ENCODE measurements at places on chromosomes 6 and 20.

GRCh38 chr6:115767931-115768330 is 292.8 kb downstream of the FRK start:
- DNase-seq, result no peak

- no peak for DNase-seq
These were observed 8.0 kb upstream of the IER3 start for GRCh38 chr6:30752157-30752927.

DNA sequence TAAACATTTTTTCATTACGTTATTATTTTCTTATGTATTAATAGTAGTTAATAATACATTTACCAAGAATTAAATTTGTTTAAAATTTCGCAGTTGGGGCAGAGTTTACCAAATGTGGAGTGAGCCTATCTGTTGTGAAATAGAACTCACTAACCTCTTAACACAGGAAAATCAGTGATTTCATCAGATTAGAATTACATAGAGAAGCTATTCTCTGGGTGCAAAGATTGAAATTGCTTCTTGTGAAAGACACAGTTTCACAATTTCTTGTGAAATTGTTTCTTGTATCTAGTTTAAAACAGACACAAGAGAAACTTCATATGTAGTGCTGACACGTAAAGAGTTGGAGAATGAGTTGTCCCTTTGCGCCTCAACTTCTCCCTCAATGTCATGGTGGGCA is 69.4 kb upstream of the PRL start:
- DNase-seq, result no peak

- no peak for DNase-seq
These were observed 33.2 kb upstream of the PAQR8 start for GRCh38 chr6:52328729-52329128.

DNA sequence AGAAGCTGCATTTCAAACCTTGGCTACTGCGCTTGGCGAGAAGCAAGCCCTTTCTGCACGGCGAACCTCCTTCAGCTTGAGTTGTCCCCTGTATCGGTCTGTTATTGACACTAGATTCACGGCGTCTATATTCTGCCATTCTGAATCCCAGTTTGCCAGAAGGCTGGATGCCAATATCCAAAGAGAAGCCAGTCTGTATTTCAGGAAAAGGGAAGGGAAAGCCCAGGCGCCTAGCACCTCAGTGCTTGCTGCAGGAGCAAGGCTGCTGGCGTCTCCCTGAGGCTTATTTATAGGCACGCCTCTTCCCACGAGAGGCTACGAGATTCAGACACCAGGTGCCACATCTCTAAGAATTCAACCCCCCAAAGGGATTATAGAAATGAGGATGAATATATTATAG is 89.6 kb upstream of the CDH4 start:
- DNase-seq, result no peak

Data from stimulated activated CD4-positive, alpha-beta T cell treated with anti-CD3 and anti-CD28 coated beads, Interleukin-1b, Interleukin-23, amount 100 ng/mL, for 1 hour (primary cell).